ENCODE measurements at places on chromosomes 16 and 17. TPM values are rescaled to one million over a fixed set of nuclear protein-coding genes. Genes with fewer than 3 reads are reported as not detected.

DNA sequence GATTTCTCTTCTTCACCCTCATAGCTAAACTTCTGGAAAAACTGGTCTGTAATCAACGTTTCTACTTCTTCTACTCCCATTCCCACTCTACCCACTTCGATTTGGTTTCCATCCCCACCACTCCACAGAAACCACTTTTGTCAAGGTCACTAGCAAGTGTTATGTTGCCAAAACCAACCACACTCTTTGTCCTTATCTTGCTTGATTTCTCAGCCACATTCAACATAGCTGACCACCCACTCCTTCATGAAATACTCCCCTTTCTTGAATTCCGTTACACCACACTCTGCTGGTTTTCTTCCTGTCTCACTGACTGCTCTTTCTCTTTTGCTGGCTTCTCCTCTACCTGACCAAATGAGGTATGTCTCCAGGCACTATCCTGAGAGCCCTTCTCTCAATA is 11.9 kb downstream of the IKZF3 start:
- H3K27me3 ChIP-seq, result no peaks in the 10 kb centered on the region
- DNase-seq, result no peak
- peaks cover 3% of the 10 kb centered on the region for H3K36me3 ChIP-seq
- peaks cover 9% of the 10 kb centered on the region for H3K4me1 ChIP-seq
- no peak overlapping the region for H3K4me3 ChIP-seq
- no peak overlapping the region for H3K27ac ChIP-seq

GRCh38 chr16:67415872-67416793 is at the start of gene ZDHHC1:
Gene ZDHHC1, minus strand, starts transcription at chr16:67416477. Its CDS starts 8,702 bp downstream, at chr16:67407775.
- H3K36me3 ChIP-seq, result no peaks in the 10 kb centered on the region
- H3K4me1 ChIP-seq, result peaks cover 10% of the 10 kb centered on the region
- H3K27ac ChIP-seq, result no peak within 1 kb of the TSS
- H3K4me3 ChIP-seq, result no peak within 1 kb of the TSS

DNA sequence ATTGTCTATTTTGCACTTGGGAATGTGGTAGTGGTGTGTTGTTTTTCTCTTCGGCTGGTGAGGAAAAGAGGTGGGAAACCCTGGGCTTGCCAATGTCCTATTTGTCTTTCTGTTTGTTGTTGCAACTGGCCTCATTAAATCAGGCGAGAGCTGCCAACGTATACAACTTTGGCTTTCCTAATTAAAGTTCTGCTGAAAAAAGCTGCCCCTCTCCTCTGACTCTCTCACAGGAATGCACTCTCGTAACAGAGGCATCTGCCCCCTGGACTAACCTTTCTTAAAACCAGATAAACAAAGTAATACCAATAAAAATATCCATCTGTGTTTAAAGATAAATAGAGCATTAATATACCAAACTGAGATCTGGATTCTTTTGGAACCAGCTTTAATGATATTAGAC is 7.8 kb downstream of the CDRT15 start:
- no peaks in the 10 kb centered on the region for H3K4me1 ChIP-seq
- no peaks in the 10 kb centered on the region for H3K36me3 ChIP-seq
- H3K27ac ChIP-seq, result no peak overlapping the region
- H3K27me3 ChIP-seq, result no peaks in the 10 kb centered on the region
- DNase-seq, result no peak

GRCh38 chr17:6304894-6305612 is 129.9 kb downstream of the AIPL1 start:
- H3K36me3 ChIP-seq, result no peaks in the 10 kb centered on the region
- H3K27ac ChIP-seq, result no peak overlapping the region
- H3K4me1 ChIP-seq, result no peaks in the 10 kb centered on the region
- H3K4me3 ChIP-seq, result no peak overlapping the region
- DNase-seq, result no peak

- H3K4me3 ChIP-seq, result no peak overlapping the region
- no peak overlapping the region for H3K27ac ChIP-seq
- DNase-seq, result peak; percentile 7
- H3K36me3 ChIP-seq, result no peaks in the 10 kb centered on the region
Observed at GRCh38 chr17:57832314-57833178, 17.3 kb downstream of the MRPS23 start.

GRCh38 chr17:55527540-55528118 is 16.4 kb upstream of the SMIM36 start:
- DNase-seq, result peak; percentile 0
- no peak overlapping the region for H3K4me3 ChIP-seq
- H3K36me3 ChIP-seq, result no peaks in the 10 kb centered on the region
- H3K4me1 ChIP-seq, result no peaks in the 10 kb centered on the region

DNA sequence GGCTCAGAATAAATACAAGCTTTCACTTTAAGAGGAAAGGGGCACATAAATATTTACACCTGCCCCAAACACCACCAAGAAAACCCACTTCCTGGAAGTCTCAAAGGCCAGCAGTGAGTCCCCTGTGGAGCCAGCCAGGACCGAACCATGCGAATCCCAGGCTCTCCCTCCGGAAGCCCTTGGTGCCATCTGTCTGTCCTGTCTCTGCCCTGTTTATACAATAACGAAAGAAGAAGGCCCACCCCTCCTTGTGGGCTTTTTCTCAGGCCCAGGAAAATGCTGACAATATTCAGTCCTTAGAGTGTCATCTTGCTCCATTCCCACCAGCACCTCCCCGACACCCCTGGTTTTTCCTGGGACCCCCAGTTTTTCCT is 3.6 kb upstream of the SLC6A4 start:
- no peak overlapping the region for H3K4me3 ChIP-seq
- no peak for DNase-seq
- peaks cover 19% of the 10 kb centered on the region for H3K4me1 ChIP-seq
- no peaks in the 10 kb centered on the region for H3K36me3 ChIP-seq

DNA sequence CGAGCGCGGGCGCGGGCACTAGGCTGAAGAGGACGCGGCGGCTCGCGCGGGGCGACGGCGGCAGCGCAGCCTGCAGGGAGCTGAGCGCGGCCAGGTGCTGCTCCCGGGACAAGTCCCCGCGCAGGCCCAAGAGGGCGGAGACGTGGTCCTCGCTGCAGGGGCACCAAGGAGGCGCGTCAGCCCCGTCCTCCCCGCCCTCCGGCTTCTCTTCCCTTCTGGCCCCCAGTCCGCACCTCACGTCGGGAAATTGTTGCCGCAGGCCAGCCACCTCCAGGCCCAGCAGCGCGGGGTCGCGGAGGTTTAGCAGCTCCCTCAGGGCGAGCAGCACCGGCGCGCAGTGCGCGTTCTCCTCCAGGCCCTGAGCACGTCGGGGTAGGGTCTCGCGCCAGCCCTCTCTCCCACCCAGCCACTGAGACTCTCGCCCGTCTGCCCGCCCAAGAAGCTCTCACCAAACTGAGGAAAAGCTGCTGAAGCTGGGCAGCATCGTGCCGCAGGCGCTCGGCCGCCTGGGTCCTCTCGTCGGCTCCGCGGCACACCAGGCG is 761 bp upstream of the MATCAP1 start:
- H3K27me3 ChIP-seq, result peaks cover 3% of the 10 kb centered on the region
- no peak for DNase-seq
- peak overlapping the region; percentile 77 for H3K4me3 ChIP-seq
- H3K27ac ChIP-seq, result peak overlapping the region; percentile 94
- H3K36me3 ChIP-seq, result no peaks in the 10 kb centered on the region

GRCh38 chr16:19542138-19542821 is 13.2 kb upstream of the VPS35L start:
- H3K4me1 ChIP-seq, result no peaks in the 10 kb centered on the region
- peaks cover 29% of the 10 kb centered on the region for H3K36me3 ChIP-seq
- no peaks in the 10 kb centered on the region for H3K27me3 ChIP-seq
- no peak overlapping the region for H3K4me3 ChIP-seq
- H3K27ac ChIP-seq, result no peak overlapping the region

- H3K27me3 ChIP-seq, result no peaks in the 10 kb centered on the region
- DNase-seq, result no peak
- H3K4me3 ChIP-seq, result no peak overlapping the region
- H3K27ac ChIP-seq, result no peak overlapping the region
Observed at GRCh38 chr16:10655415-10655977, 39.2 kb downstream of the TEKT5 start.

GRCh38 chr17:7834542-7834956 is 532 bp downstream of the KDM6B start:
- H3K36me3 ChIP-seq, result no peaks in the 10 kb centered on the region
- H3K4me3 ChIP-seq, result peak overlapping the region; percentile 86
- DNase-seq, result peak; percentile 73
- peaks cover 52% of the 10 kb centered on the region for H3K4me1 ChIP-seq
- peak overlapping the region; percentile 100 for H3K27ac ChIP-seq

DNA sequence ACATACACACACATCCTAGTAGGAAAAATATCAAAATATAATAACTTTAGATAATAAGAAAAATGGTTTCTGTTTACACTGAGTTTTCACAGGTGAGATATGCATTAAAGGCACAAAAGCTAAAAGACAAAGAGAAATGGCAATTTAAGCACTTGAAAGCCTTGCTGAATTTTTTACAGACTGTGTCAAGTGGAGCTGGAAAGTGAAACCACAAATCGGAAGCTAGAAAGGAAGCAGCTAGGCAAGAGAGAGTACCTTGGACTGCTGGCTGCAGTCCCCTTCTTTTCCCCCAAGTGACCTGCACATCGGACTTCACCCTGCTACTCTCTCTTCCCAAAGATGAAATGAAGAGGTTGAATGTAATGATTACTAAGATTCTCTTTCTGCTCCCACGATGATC is 135.1 kb downstream of the CDH13 start:
- no peaks in the 10 kb centered on the region for H3K27me3 ChIP-seq
- H3K4me1 ChIP-seq, result peaks cover 3% of the 10 kb centered on the region
- H3K4me3 ChIP-seq, result peak overlapping the region; percentile 23
- DNase-seq, result no peak

GRCh38 chr17:67753026-67753425 is 35.3 kb downstream of the NOL11 start:
- no peaks in the 10 kb centered on the region for H3K4me1 ChIP-seq
- H3K4me3 ChIP-seq, result no peak overlapping the region
- H3K27ac ChIP-seq, result no peak overlapping the region
- peaks cover 22% of the 10 kb centered on the region for H3K36me3 ChIP-seq
- no peaks in the 10 kb centered on the region for H3K27me3 ChIP-seq

DNA sequence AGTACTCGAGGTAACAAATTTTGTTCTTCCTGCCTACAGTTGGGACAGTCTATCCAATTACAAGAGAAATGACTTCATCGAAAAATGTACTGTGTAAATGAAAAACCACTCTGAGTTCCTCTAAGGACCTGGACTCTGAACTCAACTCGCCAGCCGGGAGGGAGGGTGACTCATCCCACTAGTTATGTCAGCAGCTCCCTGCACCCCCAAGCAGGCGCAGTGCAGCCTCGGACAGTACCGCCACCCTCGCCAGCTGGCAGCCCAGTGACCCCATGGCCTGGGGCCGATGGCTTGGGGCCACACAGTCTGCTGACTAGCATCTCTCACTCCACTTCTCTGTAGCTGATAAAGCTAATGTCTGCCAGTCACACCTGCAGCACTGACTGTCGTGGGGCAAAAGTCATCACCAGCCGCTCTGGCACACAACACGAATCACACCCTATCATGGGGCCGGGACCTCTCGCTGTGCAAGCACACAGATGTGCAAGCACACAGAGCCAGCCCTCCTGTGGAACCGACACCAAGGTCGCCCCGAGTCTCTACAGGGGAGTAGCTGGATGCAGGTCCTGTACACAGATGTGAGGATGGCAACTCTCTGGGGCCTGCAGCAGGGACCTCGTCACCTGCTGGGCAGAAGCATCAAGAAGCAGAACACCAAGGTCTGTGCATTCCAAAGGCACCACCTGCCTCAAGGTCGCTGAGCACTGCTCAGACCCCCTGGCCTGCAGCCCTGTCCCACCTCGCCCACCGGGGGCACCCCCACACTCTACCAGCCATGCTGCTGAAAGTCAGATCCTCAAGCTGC is 5.7 kb downstream of the CSNK1D start:
- DNase-seq, result no peak
- H3K36me3 ChIP-seq, result peaks cover 63% of the 10 kb centered on the region
- no peak overlapping the region for H3K4me3 ChIP-seq
- H3K4me1 ChIP-seq, result peaks cover 54% of the 10 kb centered on the region
- H3K27me3 ChIP-seq, result no peaks in the 10 kb centered on the region

GRCh38 chr16:85851034-85851785 is 47.8 kb upstream of the IRF8 start:
- no peak overlapping the region for H3K4me3 ChIP-seq
- no peak for DNase-seq
- no peaks in the 10 kb centered on the region for H3K4me1 ChIP-seq

DNA sequence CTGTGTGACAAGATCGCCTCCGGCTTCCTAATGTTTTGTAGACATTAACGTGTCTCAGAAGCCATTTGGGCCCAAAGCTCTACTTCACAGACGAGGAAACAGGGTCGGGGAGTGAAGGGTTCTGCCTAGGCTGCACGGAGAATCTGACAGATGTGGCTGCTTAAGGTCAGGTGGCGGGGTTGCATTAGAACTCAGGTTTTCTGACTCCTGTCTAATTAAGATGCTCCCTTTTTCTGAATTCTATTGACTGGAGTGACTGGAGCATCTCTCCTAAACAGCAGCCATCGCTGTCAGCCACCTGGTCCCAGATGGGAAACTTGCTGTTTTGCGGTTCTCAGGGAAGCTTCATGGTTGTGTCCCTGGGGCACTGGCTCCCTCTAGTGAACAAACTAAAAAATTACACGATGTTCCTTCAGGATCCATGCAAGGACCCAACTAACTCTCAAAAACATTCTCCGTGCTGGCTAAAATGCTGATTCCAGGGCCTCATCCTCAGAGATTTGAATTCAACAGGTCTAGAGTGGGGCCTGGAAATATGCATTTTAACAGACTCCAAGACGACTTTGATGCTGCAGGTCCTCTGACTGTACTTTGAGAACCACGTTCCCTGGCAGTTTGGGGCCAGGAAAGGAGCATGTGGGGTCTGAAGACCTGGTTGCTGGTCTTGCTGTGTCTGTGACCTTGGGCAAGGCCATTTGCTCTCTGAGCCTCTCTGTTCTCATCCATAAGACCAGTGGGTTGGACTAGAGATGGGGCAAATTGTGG is 117.4 kb downstream of the IRF8 start:
- H3K27me3 ChIP-seq, result no peaks in the 10 kb centered on the region
- no peaks in the 10 kb centered on the region for H3K4me1 ChIP-seq
- H3K36me3 ChIP-seq, result no peaks in the 10 kb centered on the region
- peak; percentile 48 for DNase-seq
- no peak overlapping the region for H3K4me3 ChIP-seq

The SLFN12L gene
- total RNA-seq, result 105 TPM

The ELMO3 gene
- total RNA-seq, result 2.2 TPM

The TEX14 gene
- total RNA-seq, result 1.8 TPM

The APOH gene
- total RNA-seq, result not detected

The NAGS gene
- total RNA-seq, result 0.39 TPM

The CX3CL1 gene
- total RNA-seq, result 0.15 TPM

The FAM20A gene
- not detected for total RNA-seq

The TNP2 gene
- total RNA-seq, result not detected

The C16orf54 gene
- total RNA-seq, result 89.4 TPM

The P2RX5 gene
- total RNA-seq, result 16.7 TPM

The SGSM2 gene
- total RNA-seq, result 107 TPM

Data from CD4-positive, CD25-positive, alpha-beta regulatory T cell (primary cell).